ENCODE measurements at places on chromosomes 7 and 10. TPM values are rescaled to one million over a fixed set of nuclear protein-coding genes. Genes with fewer than 3 reads are reported as not detected.

PROSER2 gene
- 18.8 TPM for total RNA-seq

PHTF2 gene
- total RNA-seq = 13.0 TPM

CHCHD3 gene
- total RNA-seq = 67.3 TPM

CRYGN gene
- total RNA-seq = 3.2 TPM

RBP4 gene
- 0.72 TPM for total RNA-seq

SORCS1 gene
- 13.6 TPM for total RNA-seq

FEZF1 gene
- not detected for total RNA-seq

AIFM2 gene
- 10.7 TPM for total RNA-seq

GALNT11 gene
- total RNA-seq = 29.5 TPM

IL2RA gene
- not detected for total RNA-seq

INTS15 gene
- 48.6 TPM for total RNA-seq

CTAGE8 gene
- total RNA-seq = 8.9 TPM

AKR1C8 gene
- not detected for total RNA-seq

KRIT1 gene
- total RNA-seq = 51.6 TPM

WDR86 gene
- total RNA-seq = 80.6 TPM

HOXA6 gene
- not detected for total RNA-seq

SLC13A4 gene
- total RNA-seq = 0.22 TPM

GDF10 gene
- total RNA-seq = not detected

CPED1 gene
- 1.1 TPM for total RNA-seq

TMEM139 gene
- 5.1 TPM for total RNA-seq

CFAP58 gene
- total RNA-seq = 0.29 TPM

DYDC1 gene
- total RNA-seq = not detected

PPP1R3C gene
- total RNA-seq = 30.0 TPM

KLF14 gene
- 0.14 TPM for total RNA-seq

TUBAL3 gene
- not detected for total RNA-seq

GHRHR gene
- not detected for total RNA-seq

HABP2 gene
- 112 TPM for total RNA-seq

CAMK1D gene
- total RNA-seq = 8.5 TPM

IPMK gene
- 5.7 TPM for total RNA-seq

ITPRID1 gene
- total RNA-seq = 3.1 TPM

DEPP1 gene
- 16.6 TPM for total RNA-seq

HHEX gene
- 39.3 TPM for total RNA-seq

TSPAN15 gene
- total RNA-seq = 14.7 TPM

VIPR2 gene
- total RNA-seq = 0.36 TPM
